ENCODE measurements at places on chromosomes 16 and 17.

DNA sequence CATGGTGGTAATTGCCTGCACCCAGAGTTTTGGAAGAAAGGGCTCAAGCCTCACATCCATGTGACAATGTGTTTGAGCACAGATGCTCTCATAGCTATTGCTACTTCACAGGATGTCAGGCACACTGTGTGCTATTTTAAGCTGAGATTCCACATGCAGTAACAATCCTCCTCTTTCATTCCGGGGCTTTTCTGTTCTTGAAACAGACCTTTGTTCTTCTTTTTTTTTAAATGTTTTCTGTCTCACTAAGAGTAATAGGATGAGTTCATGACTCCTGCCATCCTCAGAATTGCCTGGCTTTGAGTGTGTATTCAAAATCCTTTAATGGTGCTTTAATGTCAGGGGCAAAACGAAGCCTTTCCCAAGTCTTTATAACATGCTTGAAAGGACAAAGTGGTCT is 198.9 kb downstream of the ABCC12 start:
- no peak for DNase-seq

- no peak for DNase-seq
These were observed 24.2 kb upstream of the SSTR2 start for GRCh38 chr17:73140566-73140965.

- no peak for DNase-seq
These were observed 136.4 kb upstream of the TMEM97 start for GRCh38 chr17:28182559-28182958.

- DNase-seq: no peak
These were observed 42.7 kb downstream of the TIMM22 start for GRCh38 chr17:1039511-1040215.

DNA sequence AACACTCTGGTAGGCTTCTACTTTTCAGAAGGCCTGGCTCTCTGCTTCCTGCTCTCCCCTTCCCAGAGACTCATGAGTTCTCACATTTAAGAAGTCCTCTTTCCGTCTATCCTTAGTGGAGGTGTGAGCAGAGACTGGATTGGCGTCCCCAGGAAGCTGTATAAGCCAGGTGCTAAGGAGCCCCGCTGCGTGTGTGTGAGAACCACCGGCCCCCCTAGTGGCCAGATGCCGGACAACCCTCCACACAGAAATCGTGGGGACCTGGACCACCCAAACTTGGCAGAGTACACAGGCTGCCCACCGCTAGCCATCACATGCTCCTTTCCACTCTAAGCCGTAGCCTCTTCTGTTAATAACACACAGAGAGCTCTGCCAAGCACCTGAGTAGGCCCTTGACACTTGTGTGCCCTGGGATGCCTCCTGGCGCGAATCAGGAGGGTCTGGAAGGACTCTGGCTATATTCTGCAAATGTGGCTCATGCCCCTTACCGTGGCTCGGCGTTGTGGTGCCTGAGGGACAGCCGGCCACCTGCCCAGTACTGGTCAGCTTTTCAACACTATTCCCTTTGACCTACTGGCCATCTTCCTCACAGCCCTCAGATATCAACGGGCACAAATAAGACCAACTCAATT is 13.9 kb downstream of the CYB5D2 start:
- DNase-seq: no peak

- no peak for DNase-seq
These were observed 143.2 kb downstream of the PHKB start for GRCh38 chr16:47604306-47604705.
